ENCODE measurements at places on chromosomes 11 and 22.
A peak's percentile ranks its signal among the peaks of the same experiment; 100 is the strongest.

DNA sequence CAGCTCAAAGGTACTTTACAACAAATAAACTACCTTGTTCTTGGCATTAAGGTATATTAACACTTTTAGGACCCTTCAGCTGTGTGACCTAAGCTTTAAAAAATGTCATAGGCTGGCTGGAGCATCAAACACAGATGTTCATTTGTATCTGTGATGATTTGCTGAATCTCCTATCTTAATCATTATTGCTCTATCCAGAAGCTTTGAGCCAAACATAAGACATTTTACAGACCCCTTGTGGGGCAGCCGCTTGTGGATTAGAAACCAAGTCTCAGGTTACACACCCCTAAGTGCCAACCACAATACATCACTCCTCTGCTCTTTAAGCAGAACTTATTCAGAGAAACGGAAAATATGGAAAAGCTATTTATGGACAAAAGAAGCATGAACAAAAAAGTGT is 394.2 kb upstream of the CCDC90B start:
- no peak for DNase-seq

GRCh38 chr11:64384981-64385944 is 26.3 kb downstream of the RPS6KA4 start:
- DNase-seq = peak; percentile 96

DNA sequence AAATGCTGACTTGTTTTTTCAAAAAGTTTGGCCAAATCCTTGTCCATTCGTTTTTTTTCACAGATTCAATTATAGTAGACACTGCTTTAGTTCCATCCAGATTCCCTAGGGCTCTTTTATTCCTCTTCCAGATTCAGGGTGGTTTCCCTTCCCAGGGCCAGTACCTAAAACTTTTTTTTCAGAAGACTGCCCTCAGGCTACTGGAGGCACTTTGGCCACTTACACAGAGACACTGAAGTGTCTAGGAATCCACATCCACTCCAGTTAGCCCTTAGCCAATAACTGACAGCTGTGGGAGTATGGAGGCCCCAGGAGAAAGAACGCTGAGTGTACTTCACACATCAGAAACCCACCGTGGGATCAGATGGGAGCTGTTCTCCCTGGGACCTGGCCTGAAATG is 77.3 kb downstream of the CCDC34 start:
- DNase-seq = no peak

GRCh38 chr11:44887636-44888035 is 63.0 kb downstream of the TP53I11 start:
- no peak for DNase-seq

GRCh38 chr11:117950301-117950700 is 21.1 kb upstream of the TMPRSS13 start:
- DNase-seq = no peak

DNA sequence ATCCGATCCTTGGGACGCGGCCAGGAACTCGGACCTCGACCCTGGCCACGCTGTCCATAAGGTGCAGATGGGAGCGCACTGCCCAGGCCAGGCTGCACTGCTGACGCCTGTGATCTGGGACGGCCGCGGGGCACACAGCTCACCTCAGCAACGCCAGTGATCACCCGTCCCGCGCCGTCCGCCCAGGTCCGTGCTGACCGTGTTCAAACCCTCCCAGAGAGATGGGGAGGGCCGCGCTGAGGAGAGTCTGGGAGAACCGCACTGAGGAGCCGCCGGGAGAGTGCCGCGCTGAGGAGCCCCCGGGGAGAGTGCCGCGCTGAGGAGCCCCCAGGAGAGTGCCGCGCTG is 636 bp downstream of the KCNQ1OT1 start:
- peak; percentile 71 for DNase-seq

- no peak for DNase-seq
Measured at GRCh38 chr11:41868606-41869005, 409.2 kb upstream of the LRRC4C start.

DNA sequence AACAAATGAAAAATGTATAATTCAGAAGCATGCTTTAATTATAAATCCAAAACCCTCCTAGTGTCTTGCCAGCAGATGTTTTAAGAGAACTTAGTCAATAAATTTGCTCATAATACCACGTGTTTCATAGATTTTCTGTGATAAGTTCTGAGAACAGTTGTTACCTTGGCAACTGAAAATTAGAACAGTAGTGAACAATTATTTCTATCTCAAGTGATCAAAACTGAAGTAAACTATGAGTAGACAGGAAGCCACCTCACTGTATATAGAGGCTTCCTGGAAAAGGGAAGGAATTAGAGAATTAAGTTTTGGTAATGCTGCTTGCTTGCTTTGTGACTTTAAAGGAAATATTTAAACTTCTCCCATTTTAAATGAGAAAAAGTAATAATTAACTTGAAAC is 266.0 kb upstream of the ANO3 start:
- DNase-seq = no peak

Measured in posterior cingulate gyrus (tissue), 11 donors.